ENCODE measurements at places on chromosomes 16 and 17. TPM values are rescaled to one million over a fixed set of nuclear protein-coding genes. Genes with fewer than 3 reads are reported as not detected.

HBQ1 gene
- total RNA-seq: 1.4 TPM

ZFP3 gene
- 0.15 TPM for total RNA-seq

FOXF1 gene
- not detected for total RNA-seq

MT1F gene
- 5.2 TPM for total RNA-seq

RCVRN gene
- not detected for total RNA-seq

SLC5A2 gene
- total RNA-seq: 1.1 TPM

SPNS2 gene
- 0.98 TPM for total RNA-seq

CLEC19A gene
- 0.35 TPM for total RNA-seq

DNA sequence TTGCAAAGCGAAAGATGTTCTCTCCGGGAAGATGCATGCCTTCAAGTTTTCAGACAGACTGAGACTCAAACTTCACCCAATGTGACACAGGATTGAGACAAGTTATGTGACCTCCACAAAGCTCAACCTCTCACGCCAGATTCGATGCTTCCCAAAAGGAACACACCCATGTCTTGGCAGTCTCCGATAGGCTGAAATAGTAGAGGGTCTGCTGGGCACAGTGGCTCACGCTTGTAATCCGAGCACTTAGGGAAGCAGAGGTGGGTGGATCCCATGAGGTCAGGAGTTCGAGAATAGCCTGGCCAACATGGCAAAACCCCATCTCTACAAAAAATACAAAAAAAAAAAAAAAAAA, 22.1 kb downstream of the ZFHX3 start:
- no peak for DNase-seq

- no peak for DNase-seq
Measured at GRCh38 chr16:88966986-88967829, 9.8 kb downstream of the CBFA2T3 start.

GRCh38 chr17:43545383-43545632, 832 bp downstream of the ETV4 start:
- peak; percentile 86 for DNase-seq

DNA sequence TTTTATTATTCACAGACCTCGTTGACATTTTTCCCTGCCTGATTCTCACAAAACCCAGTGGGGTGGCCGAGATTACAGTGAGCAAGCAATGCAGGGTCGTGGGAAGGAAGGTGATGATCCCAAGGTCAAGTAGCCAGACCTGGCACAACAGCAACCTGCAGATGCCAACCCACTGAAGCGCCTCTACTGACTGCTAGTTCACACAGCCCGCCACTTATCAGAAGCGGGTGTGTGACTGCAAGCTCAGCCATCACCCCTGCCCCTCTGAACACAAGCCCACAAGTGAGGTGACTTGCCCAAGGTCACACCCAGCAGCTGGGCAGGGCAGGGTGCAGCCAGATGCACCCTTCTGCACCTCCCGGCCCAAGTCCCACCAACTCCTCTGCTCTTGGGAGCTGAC, 7.1 kb downstream of the TFAP4 start:
- DNase-seq: no peak

- DNase-seq: no peak
Measured at GRCh38 chr16:88030498-88030897, 79.3 kb downstream of the BANP start.

- no peak for DNase-seq
Measured at GRCh38 chr16:55502801-55503366, 6.0 kb upstream of the LPCAT2 start.

DNA sequence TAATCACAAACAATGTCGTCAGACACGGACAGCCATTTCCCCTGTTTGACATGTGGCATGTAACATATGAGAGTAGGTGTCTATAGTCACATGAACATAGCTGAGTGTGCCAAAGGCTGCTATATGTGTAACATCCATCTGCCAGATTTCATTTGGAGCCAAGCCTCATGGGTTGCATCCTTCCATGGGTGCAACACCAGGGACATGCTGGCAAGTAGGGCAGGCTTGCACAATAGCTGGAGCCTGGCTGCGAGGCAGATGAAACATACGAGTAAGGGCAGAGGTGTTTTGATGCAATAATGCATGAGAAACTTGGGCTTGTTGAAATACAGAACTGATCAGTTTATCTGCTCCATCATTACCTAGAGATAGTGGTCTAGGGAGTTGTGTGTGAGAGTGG, 9.0 kb upstream of the ZNF689 start:
- no peak for DNase-seq

GRCh38 chr16:10419701-10420100, 33.8 kb downstream of the ATF7IP2 start:
- DNase-seq: no peak

DNA sequence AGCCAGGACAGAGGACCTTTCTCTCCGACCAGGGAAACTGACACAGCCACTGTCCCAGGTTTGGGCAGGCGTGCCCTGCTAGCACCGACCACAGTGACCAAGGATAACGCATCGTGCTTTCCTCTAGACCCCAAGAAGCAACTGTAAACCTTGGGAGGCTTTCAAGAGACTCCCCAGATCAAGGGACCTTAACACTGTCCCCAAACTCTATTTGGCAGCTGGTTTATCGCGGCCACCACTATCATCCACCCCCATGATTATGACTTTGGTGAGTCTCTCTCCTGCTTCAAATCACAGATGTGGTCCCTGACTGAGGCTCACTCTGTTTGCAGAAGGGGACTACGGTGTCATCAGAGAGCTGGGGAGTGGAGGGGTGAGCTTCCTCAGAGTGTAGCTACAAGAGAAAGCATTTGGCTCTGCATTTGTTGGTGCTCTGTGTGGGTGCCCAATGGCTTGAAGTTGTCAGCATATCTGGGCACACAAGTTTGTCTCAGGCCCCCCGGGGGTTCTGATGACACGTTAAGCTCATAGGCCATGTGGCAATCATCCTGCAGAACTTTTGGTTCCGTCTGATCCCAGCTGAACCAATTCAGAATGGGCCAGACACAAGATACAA, 408.0 kb downstream of the SLC39A11 start:
- DNase-seq: no peak

- peak; percentile 59 for DNase-seq
Measured at GRCh38 chr16:85402910-85403692, 210.0 kb upstream of the GSE1 start.

- peak; percentile 39 for DNase-seq
Measured at GRCh38 chr16:52741351-52741750, 194.4 kb upstream of the TOX3 start.

GRCh38 chr17:40564195-40564882, 933 bp downstream of the CCR7 start:
- no peak for DNase-seq

DNA sequence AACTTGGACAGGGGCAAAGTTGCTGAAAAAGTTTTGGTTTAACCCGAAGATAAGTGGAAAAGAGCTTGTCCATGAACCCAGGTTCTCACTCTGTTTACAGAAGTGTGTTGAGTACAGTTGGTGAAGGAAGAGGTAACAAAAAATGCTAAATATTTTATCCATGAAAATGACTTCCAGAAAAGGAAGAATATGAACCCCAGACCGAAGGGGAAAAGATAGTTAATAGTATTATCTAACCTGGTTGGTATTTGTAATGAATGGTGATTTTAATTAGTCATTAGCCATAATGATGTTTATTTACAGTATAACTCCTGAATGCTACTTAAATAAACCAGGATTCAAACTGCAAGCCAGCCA, 574 bp upstream of the TMEM106A start:
- DNase-seq: no peak

- no peak for DNase-seq
Measured at GRCh38 chr17:66690166-66690565, 144.8 kb upstream of the CACNG5 start.

DNA sequence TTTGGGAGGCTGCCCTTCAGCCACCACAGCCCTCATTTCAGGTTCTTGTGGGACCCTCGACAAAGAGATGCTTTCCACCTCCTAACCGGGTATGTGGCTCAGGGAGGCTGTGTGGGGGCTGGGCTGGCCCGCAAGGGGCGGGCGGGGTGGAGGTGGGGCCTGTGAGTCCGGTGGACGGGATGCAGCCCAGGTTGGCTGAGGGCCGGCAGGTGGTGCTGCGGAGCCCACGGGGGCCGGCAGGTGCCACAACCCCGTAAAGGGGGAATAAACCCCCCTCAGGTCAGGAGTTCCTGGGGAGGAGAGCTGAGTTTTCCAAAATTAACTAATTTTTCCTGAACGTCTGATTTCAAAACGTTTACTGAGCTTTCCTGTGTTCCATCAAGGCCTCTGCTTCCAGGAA, 4.9 kb upstream of the CIAO3 start:
- no peak for DNase-seq

GRCh38 chr17:76988796-76989195, 120.6 kb downstream of the MGAT5B start:
- no peak for DNase-seq

DNA sequence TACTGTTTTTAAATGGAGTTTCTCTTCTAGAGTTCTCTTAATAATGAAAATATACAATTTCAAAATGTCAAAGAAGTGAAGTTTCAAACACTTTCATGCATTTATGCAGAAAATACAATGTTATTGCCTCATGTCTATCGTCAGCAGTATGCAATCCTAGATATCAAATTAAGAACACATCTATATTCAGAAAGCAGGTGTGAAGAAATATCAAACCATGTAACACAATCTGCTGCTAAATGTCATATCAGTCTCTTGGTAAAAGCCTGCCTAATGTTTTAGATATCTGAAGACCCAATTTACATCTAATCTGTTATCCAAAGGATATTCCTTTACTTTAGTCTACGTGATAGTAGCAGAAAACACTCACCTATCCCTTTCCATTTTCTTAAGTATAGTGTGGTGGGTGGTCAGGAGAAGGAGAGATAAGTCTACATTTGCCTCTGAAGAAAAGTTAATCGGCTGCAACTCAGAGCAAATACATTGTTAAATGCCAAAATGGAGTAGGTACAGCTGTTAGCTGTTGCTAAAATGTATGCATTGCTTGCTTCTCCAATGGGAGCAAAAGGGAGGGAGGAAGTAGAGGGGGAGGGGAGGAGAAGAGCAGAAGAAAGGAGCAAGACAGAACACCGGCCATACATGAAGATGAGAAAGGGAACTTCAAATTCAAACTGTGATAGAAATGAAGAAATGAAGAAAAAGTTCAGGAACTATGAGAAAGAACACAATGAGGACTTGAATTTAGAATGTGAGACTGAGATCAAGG, 64.9 kb downstream of the ITFG1 start:
- DNase-seq: no peak

GRCh38 chr17:66782851-66783250, 52.1 kb upstream of the CACNG5 start:
- no peak for DNase-seq

DNA sequence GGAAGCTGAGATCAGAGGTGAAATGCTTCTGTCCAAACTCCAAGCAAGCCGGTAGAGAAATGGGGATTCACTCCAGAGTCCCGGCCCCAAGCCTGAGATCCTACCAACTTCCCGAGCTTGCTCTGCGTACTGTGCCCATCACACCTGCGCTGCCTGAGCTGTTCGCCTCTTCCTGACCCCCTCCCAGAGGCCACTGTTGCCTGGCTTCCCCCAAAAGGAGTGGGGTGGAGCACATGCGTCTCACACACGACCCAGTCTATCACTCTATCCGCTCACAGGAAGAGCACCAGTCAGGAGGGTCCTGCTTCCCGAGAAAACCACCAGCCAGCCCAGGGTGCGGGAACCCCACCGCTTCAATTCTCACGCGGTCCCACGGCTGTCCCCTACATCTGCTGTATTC, 13.5 kb upstream of the C16orf95 start:
- no peak for DNase-seq

GRCh38 chr17:61088556-61088955, 311.1 kb upstream of the TBX2 start:
- DNase-seq: no peak

Measured in H1 (cell line).